ENCODE measurements at places on chromosomes 5 and 9.

DNA sequence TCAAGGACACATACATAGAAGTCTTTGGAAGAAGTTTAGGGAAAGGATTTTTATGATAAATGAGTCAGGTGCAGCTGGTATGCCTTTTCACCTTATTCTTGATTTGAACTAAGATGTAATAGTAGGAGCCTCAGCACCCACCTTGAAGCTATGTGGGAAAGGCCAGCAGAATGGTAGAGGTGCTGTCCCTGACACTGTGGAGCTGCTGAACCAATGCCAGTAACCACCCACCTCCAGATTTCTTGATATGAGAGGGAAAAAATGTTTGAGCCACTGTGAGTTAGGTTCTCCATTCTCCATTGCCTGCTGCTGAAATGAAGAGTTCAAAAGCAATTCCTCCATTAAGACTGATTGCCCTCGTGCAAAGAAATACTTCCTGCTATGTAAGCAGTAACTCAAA is 12.2 kb upstream of the HMGCR start:
- DNase-seq = no peak

DNA sequence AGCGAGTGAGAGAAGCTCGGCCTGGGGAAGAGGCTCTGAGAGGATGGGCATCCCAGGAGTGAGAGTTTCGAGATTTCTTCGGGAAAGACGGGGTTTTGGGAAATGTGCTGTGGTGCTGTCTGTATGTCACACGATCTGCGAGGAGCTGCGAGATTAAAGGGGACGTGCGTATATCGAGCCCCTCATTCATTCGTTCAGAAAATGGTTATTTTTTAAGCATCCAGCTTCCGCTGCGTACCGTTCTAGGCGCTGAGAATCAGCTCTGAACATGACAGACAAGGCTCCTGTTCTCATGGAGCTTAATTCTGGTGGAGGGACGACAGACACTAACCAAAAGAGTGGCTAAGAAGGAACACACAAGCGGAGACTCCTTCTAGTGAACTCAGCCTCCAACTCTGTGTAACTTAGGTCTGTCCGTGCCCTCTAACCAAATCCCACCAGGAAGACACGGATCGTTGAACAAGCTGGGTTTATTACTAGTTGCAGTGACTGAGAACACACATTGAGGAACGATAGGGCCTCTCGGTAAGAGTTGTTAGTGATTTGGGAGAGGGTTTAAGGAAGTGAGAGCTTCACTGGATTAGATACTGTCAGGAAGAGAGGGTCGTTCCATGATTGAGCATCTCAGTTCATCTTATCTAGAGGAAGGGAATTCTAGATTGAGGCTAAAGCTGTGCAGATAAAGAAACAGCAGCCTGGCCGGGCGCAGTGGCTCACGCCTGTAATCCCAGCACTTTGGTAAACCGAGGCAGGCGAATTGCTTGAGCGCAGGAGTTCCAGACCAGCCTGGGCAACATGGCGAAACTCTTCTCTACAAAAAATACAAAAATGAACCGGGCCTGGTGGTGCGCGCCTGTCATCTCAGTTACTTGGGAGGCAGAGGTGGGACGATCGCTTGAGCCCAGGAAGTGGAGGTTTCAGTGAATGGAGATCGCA is 1.0 kb upstream of the FBXW11 start:
- DNase-seq = peak; percentile 53

GRCh38 chr9:134331186-134332025 is 5.2 kb downstream of the RXRA start:
- DNase-seq = no peak

DNA sequence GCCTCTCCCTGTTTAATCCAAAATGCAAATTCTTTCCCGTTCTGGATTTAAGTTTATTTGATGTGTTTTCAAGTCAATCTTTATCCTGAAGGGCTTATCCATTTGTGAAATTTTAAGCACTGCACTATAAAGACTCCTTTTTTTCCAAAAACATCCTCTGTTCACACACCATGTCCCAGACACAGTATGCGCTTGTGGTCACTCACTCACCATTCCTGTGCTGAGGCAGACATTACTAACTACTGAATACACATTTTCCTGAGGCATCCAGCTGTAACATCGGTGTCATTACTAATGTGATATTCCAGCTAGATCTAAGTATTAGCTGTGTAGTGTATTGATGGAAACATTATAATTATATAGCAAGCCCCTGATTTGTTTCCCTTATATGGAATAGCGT is 298.4 kb downstream of the KCTD16 start:
- DNase-seq = no peak

- DNase-seq = no peak
Observed at GRCh38 chr9:90996154-90997065, 194.8 kb downstream of the SYK start.

DNA sequence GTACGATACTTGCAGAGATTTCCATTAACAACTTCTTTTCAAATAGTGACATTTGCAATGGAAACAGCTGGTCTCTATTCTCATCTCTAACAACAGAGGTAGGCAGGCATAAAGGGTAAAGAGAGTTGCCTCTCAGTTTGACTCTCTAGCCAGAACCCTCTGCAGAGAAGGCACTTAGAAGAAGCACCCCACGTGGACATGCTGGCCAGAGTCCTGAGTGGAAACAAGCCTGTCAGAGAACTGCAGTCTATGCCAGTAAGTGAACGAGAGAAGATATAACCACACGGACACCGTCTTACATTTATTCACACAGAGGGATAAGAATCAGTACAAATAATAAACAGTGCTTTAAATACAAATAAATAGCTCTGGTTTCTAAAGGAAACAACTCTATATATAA is 11.0 kb upstream of the LHX6 start:
- no peak for DNase-seq

- no peak for DNase-seq
Observed at GRCh38 chr5:61245936-61246335, 83.7 kb upstream of the SMIM15 start.

GRCh38 chr5:10081584-10081983 is 168.1 kb downstream of the ATPSCKMT start:
- no peak for DNase-seq

GRCh38 chr5:77224672-77225355 is 14.3 kb downstream of the PDE8B start:
- peak; percentile 14 for DNase-seq

- peak; percentile 73 for DNase-seq
Observed at GRCh38 chr5:154723740-154724505, 31.3 kb upstream of the LARP1 start.

DNA sequence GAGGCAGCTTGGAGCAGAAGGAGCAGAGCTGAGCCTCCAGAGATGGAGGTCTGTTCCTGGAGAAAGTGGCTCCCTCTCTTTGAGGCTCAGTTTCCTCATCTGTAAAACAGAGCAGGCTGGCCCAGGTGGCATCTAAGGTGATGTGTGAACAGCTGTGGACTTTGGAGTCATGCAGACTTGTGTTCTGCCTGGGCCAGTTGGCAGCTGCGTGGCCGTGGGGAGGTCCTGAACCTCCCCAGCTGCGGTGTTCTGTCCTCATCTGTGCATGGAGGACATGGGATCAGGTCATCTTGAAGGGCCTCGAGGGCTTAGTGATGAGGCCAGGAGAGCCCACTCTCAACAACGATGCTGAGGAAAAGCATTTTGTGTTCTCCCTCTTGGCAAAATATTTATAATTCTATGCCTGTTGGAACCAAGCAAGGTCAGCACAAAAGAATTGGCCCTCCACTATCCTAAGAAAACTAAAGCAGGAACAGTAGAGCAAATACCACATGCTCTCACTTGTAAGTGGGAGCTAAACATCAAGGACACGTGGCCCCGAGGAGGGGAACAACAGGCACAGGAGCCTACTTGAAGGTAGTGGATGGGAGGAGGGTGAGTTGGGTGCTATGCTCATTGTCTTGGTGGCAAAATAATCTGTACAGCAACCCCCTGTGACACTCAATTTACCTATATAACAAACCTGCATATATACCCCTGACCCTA is 63.2 kb upstream of the COL15A1 start:
- no peak for DNase-seq

DNA sequence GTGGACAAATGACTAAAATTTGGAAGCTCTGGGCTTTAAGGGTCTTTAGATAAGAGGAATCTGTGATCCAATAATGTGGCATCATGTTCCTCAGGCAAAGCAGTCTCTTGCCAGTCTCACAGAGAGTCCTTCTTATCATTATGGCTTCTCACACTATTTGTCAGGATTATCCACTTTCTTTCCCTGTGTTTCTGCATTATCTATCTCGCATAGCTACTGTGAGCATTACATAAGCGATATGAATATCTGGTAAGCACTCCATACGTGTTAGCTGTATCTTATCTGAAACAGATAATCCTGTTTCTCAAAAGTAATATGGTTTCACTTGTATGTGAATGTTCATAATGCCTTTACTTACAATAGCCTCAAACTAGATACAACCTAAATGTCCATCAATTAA is 9.6 kb downstream of the MCC start:
- DNase-seq = no peak

DNA sequence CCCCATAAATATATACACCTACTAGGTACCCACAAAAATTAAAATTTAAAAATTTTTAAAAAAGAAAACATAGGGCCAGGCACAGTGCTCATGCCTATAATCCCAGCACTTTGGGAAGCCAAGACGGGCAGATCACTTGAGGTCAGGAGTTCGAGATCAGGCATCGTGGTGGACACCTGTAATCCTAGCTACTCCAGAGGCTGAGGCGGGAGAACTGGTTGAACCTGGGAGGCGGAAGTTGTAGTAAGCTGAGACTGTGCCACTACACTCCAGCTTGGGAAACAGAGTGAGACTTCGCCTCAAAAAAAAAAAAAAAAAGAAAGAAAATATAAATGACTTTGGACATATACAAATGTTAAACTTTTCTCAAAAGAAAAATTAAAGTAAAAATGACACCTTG is 33.3 kb upstream of the RNF38 start:
- DNase-seq = no peak

DNA sequence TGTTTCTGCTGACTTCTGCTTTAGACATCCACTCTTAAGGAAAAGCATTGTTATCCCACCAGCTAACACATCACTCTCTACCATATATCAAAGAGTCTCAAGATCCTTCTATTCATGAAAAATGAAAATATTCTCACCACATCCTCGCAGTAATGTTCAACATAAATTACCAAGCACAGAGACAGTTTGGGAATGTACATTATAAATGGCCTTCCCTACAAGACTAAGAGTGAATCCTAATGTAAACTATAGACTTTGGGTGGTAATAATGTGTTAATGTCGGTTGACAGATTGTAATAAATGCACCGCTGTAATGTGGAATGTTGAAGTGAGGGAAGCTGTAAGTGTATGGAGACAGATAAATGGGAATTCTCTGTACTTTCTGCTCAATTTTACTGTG is 27.1 kb upstream of the KCNIP1 start:
- DNase-seq = no peak

- no peak for DNase-seq
Observed at GRCh38 chr5:62212648-62213047, 93.4 kb upstream of the KIF2A start.

DNA sequence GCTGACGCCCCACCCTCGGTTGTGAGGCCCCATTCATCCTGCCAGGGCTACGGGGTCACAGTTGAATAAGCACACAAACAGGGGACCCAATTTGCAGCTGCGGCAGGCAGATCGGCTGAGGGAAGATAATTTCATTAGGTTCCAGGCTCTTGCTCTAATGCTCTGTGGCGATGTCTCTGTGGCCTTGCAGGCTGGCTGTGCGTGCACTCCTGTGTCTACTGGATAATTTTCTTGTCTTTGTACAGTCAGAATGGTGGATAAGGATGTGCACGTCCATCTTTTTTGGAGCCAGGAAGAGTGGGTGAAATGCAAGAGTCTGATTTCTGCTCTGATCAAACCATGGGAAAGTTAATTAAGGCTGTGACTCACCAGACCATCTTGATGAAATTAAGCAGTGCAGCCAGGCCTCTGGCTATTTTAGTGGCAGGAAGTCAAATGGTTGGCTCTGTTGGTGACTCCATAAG is 39.2 kb downstream of the NSG2 start:
- no peak for DNase-seq

GRCh38 chr5:6556802-6557102 is 76.1 kb downstream of the NSUN2 start:
- DNase-seq = no peak

DNA sequence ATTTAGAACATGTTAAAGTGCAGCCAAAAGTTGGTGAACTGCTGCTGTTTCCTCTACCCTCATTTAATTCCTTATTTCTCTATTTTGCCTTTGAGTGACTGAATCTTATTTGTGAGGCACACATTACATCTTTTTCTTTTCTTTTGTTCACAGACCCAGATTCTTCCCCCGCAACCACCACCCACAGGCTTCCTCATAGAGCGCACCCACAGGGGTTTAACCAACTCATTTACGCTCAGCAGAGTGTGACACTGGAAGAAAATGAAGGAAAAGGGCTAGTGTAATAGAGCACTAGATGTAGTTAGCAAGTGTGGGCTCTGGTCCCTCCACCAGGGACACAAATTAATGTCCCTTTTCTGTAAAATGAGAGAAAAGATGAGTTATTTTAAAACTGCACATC is 200.7 kb downstream of the PARP8 start:
- DNase-seq = no peak

DNA sequence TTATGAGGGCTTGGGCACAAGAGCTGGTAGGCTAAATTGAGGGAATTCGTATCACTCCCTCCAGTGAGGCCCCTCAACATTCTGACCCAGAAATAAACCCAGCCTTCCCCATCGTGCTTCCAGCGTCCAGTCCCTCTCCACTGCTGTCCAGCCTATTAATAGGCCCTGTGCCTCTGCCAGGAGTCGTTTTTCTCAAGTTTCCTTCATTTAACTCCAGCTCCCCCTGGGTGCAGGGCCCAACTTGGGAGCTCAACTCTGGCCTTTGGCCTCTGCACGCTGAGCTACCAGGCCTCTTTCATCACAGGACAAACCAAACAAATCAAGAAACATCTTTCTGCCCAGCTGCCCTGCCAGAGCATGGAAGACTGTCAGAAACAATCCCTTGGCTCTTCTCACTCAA is 10.0 kb downstream of the HBEGF start:
- no peak for DNase-seq

DNA sequence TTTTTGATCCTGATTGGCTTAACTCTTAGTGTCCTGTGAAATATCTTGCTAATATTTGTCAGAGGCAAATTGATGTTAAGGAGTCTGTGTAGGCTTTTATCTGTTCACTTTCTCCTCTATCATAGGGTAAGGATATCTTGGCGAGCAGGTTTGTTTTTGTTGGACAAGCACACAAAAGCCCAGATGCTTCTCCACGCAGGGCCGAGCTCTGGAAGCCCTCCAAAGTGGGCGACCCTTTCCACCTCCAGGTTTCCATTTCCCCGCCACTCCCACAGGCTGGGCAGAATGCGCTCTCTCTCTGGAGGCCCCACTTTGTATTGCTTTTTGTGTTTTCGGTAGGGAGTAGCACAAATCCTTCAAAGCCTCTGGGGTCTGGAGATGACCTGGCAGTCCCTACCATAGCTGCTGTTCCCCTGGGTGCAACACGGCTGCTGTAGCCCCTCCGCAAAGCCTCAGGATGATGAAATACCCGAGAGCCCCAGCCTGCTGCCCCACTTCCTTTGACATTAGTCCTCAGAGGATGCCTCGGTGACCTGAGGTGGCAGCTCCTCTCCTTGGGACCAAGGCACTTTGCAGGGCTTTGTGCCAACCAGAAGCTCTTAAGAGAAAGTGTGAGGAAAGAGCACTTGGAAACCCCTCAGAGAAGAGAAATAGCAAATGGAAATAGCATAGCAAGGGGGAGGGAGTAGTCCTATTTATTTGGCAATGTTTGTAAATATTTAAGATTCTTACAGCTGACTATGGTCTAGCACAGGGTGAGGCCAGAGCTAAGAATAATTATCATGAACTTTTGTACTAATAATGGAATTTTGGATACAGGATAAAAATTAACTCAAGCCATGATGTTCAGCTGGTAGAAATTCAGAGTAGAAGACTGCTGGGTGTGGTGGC is 122.8 kb downstream of the ARHGEF28 start:
- DNase-seq = no peak

Measured in OCI-M1 (cell line).